ENCODE measurements at places on chromosomes 7 and 10.

GRCh38 chr10:119270762-119271366, 63.5 kb downstream of the GRK5 start:
- no peak for DNase-seq

- no peak for DNase-seq
Measured at GRCh38 chr7:151807846-151808245, 69.1 kb downstream of the PRKAG2 start.

DNA sequence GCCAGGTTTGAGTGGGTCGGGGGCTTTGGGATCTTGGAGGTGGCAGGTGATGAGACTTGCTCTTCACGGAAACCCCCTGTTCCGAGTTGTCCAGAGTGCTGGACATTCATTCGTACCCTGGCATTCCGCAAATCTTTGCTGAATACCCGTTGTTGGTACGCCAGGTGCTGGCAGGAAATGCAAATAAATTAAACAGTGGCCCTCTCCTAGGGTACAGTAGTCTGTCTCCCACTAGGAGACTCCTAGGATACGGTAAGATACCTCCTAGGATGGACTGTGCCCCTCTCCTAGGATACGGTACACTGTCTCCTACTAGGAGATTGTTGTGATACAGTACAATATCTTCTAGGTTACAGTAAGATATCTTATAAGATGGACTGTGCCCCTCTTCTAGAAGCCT, 544 bp downstream of the SEC23IP start:
- no peak for DNase-seq

DNA sequence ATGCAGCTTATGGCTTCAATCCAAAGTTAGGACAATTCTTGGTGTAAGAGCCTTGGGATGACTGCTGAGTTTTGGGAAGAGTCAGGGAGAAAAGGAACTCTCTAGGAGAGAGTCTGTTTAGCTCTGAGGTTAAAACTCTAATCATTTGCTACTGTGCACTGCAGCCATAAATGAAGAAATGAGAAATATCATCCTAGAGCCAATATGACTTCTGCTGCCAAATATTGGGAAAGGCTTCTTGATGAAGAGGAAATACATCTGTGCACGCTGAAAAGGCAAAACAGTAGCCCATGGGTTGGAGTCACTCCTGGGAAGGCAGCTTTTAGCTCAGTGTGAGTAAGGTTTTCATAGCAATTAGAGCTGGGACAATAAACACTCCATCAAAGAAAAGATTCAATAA, 308.8 kb downstream of the SFMBT2 start:
- DNase-seq: no peak

DNA sequence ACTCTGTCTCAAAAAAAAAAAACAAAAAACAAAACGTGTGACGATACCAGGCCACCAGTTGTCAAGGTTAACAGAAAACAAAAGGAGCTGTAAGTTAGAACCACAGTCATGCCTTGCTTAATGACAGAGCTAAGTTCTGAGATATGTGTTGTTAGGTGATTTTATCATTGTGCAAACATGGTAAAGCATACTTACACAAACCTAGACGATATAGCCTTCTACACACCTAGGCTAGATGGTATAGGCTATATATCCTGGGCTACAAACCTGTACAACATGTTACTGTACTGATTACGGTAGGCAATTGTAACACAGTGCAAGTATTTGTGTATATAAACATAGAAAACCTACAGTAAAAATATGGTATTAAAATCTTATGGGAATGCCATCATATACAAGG, 564.2 kb downstream of the HTR7 start:
- no peak for DNase-seq

DNA sequence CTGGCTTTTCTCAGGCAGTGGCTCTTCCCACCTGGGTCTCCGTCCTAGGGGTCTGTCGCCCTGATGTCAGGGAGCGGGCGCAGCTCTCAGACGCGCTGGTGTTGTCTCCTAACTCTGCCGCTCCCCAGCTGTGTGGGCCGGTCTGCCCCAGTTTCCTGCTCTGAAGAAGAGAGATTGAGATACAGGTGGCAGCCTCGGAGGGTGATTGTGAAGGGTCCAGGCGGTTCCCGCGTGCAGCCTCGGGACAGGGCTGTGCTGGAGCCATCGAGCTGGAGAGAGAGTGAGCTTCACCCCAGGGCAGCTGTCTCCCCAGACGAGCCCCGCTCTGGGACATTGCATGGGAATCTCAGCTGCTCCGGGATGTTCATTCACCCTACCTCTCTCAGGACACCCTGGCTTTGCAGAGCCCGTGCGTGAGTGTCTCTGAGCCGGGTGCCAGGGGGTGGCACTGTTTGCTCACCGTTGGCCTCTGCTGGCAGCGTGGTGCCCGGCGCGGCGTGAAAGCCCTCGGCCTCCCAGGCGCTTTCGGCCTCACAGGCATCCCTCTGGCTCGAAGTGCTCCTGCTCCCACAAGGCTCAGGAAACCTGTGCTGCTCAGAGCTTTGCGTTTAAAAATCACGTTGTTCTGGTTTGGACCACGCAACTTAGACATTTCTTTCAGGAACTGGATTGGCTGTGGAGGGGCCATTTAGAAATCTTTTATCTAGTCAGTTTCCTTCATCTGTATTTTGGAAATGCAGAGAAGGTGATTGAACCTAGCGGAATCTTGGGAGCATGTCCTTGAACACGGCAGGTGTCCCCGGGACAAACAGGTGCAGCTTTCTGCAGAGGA, 33.8 kb upstream of the ZFAND2A start:
- DNase-seq: no peak

- DNase-seq: no peak
Measured at GRCh38 chr7:154869436-154869835, 133.5 kb downstream of the PAXIP1 start.

GRCh38 chr7:120539321-120539720, 266.3 kb downstream of the KCND2 start:
- DNase-seq: no peak

GRCh38 chr10:131788386-131788785, 112.4 kb upstream of the PPP2R2D start:
- DNase-seq: no peak

GRCh38 chr10:61791216-61791615, 110.3 kb upstream of the ARID5B start:
- DNase-seq: no peak

DNA sequence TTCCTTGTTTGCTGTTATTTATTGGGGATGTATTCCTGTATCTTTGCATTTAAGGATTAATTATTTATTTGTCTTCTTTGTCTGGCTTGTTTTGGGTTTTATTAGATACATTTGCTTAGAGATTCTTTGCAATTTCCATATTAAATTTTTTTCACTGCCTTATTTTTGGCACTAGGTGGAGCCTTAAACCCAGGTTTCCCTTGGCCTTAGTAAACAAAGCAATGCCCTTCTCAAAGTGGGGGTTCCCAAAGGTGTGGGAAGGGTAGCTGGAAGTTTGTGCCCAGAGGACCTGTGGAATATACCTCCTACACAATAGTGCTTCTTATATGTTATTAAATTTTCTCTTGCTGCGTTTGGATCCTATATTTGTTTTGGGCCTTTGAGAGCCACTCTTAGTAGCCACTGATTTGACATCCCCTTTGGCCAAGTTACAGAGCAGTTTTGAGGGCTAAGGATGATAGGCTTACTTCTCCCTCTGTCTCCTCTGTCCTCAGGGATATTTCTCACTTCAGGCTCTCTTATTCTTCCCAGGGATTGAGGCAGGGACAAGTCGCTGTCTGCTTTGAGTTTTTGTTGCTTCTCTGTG, 162.3 kb downstream of the ITGB1 start:
- no peak for DNase-seq

GRCh38 chr7:98779800-98780587, 89.8 kb downstream of the TMEM130 start:
- DNase-seq: no peak

GRCh38 chr10:132187430-132188138, 836 bp downstream of the DPYSL4 start:
- DNase-seq: no peak

DNA sequence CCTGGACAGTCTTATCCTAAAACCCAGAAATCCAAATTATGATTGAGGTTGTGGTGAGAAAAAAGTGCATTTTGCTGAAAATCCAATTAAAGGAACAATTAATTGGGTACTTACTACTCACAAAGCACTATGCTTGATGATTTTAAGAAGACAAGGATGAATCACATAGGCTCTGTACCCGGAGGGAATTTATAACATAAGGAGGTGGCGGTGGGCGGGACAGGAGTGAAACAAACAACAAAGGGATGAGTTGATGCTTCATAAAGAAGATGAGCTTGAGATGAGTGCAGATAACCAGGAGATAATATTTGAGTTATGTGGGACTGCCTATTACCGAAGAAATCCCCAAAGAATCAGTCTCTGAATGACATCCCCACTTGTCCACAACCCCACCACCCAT, 171.1 kb upstream of the FZD8 start:
- no peak for DNase-seq

DNA sequence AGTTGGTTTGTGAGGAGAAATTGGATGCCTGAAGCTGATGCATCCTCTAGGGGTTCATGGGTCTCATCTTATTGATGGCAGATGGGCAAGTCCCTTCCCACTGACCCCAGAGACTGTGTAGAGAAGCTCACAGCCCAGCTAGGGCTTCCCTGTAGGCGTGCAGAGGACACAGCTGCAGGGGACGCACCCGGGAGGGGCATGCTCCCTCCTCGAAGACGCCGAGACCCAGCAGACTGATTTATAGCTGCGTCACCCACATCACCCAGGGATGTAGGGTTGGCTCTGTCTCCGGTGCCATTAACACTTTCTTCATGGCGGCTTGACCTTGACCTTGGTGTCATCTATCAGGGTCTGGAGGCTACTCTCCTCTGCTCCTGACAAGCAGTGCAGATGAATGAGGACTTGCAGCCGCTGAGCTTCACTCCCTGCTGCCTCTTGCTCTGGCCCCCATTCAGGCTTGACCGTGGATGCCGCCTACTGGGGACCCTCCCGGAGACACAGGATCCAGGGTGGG, 549.7 kb downstream of the TCERG1L start:
- no peak for DNase-seq

- no peak for DNase-seq
Measured at GRCh38 chr10:63553031-63553430, 31.8 kb downstream of the REEP3 start.

- no peak for DNase-seq
Measured at GRCh38 chr7:28738412-28738811, 219.7 kb downstream of the TRIL start.

- no peak for DNase-seq
Measured at GRCh38 chr10:112904000-112904399, 46.0 kb upstream of the TCF7L2 start.

DNA sequence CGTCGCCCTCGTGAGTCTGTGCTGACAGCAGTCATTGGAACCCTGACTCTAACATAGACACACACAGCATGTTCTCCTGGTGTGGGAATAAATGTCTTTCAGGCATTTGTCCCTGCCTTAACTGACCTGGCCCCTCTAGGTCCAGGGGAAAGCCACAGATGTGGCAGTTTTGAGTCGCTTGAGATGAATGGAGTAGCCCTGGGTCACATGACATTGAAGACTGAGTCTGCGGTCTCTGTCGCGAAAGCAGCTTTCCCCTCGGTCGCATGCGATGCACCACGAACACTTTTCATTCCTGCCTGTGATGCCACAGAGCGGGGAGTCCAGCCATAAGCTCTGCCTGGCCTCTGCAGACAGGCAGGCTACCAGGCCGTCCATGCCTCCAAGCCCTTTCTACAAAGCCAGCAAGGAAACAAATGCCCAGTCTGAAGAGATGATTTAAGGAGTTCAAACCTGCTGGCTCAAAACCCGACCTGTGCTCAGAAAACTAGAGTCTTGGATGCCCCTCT, 172.3 kb downstream of the WDR37 start:
- no peak for DNase-seq

DNA sequence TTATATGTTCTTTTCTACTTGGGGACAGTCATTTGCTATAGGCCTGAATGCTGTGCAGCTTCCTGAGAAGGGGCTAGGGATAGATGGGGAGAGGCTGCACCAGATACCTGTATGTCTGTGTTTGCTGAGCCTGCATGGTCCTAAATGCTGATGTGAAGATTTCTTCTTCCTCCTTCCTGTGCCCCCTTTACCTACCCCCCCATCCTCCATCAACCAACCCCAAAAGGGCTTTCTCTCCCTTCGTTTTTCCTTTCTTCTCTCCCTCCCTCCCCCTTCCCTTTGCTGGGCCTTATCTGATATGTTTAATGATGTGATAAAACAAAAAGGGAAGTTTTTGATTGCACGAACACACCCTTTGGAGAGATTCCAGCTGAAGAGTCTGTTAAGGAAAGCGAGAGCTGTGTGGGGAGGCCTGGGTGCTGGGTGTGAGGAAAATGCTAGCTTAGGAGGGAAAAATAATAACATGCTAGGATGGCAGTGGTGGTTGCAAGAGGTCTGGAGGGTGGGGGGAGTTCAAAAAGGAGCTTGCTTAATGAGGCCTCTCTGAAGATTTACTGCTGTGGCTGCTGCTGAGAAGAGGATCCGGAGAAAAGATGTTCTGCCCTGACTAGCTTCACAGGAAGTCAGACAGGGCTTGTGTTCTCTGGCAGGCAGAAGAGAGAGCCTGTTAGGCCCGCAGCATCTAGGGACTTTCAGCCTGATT, 101.8 kb downstream of the SAMD9 start:
- no peak for DNase-seq

GRCh38 chr7:83608716-83609115, 40.2 kb downstream of the SEMA3E start:
- no peak for DNase-seq

- no peak for DNase-seq
Measured at GRCh38 chr7:13904689-13905088, 84.8 kb downstream of the ETV1 start.

GRCh38 chr7:30185496-30185895, 50.7 kb downstream of the MTURN start:
- DNase-seq: no peak

DNA sequence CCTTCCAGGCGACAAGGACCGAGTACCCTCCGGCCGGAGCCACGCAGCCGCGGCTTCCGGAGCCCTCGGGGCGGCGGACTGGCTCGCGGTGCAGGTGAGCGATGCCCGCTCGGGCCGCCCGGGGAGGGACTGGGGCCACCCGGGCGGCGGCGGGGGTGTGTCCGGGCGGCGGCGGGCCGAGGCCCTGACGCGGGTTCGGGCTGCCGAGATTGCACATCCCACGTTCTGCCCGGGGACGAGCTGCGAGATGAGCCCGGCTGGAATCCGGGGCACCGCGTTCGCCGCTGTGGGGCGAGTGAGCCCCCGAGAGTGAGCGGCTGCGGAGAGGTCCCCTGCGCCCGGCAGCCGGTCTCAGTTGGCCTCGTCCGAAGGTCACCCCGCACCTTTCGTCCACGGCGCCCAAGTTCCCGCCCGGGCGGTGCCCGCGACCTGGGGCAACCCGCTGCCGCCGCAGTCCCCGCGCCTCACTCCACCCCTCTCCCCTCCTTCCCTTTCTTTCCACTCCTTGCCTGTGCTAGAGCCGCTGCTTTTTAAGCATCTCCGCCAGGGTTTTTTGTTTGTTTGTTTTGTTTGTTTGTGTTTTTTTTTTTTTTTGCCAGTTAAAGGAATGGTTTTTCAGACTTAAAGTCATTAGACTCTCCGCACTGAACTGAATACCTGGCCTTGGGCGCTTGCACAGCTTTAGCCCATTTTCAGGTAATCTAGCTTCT, 515 bp downstream of the RALA start:
- DNase-seq: no peak

DNA sequence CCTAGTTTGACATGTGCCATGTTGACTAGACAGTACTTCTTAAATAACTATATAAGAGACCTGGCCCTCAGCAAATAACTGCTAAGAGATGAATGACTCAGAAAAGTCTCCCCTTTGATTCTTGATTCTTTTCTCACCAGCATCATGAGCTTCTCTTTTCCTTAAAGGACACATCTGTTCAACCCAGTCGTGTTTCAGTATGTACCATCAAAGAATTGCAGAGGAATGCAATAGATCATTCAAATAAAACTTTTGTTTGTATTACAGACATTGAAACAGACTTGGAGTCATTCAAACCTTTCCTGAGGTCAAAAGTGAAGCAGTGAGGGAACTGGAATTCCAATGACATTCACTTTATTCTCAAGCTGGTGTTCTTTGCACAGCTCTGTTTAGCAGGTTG, 598.3 kb upstream of the GHITM start:
- DNase-seq: no peak
